Vagina (tissue), 2 donors: ENCODE measurements at places on chromosomes 13 and 19. TPM values are rescaled to one million over a fixed set of nuclear protein-coding genes. Genes with fewer than 3 reads are reported as not detected.

- DNase-seq: no peak
Measured at GRCh38 chr19:3114018-3114726, 20.0 kb downstream of the GNA11 start.

GRCh38 chr13:76764429-76764828 is 121.8 kb downstream of the KCTD12 start:
- no peak for DNase-seq

DNA sequence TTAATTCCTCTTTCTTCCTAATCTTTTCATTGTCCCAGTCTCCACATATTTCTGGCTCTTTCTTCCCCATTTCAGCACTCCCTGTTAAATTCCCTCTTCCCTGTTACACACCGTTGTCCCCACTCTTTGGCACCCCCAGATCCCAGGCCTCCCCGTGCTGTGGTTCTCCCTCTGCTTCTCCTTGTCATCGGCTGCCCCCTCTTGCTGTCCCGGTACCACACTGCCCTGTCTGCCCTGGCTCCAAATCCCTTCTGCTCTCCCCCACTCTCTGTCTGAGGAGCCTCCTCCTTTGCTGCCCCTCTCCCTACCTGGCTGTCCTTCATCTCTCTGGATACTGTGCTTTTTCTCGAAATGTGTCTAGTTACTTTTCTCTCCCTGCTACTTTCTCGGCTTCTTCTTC is 983 bp downstream of the ZNF415 start:
- DNase-seq: no peak

- no peak for DNase-seq
Measured at GRCh38 chr13:21501686-21502085, 42.6 kb upstream of the ZDHHC20 start.

DNA sequence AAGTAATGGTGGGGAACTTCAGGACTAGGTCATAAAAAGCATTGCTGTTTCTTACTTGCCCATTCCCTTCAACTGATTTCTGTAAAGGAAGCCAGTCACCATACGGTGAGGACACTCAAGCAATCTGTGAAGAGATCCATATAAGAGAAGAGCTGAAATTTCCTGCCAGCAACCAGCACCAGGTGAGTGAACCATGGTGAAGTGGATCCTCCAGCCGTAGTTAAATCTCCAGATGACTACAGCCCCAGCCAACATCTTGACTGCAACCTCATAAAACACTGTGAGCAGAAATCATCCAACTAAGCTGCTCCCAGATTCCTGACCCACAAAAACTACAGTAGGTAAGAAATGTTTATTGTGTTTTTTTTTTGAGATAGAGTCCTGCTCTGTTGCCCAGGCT is 3.8 kb upstream of the SLC6A16 start:
- DNase-seq: no peak

Gene TTC9B
- total RNA-seq: not detected

GRCh38 chr19:38862321-38863059 is 12.7 kb upstream of the HNRNPL start:
- DNase-seq: no peak

- DNase-seq: peak; percentile 84
Measured at GRCh38 chr19:40424637-40425449, 949 bp downstream of the SERTAD1 start.

- DNase-seq: no peak
Measured at GRCh38 chr19:2027361-2027760, 11.8 kb upstream of the BTBD2 start.

GRCh38 chr13:23547000-23547590 is 23.1 kb upstream of the TNFRSF19 start:
- DNase-seq: no peak

DNA sequence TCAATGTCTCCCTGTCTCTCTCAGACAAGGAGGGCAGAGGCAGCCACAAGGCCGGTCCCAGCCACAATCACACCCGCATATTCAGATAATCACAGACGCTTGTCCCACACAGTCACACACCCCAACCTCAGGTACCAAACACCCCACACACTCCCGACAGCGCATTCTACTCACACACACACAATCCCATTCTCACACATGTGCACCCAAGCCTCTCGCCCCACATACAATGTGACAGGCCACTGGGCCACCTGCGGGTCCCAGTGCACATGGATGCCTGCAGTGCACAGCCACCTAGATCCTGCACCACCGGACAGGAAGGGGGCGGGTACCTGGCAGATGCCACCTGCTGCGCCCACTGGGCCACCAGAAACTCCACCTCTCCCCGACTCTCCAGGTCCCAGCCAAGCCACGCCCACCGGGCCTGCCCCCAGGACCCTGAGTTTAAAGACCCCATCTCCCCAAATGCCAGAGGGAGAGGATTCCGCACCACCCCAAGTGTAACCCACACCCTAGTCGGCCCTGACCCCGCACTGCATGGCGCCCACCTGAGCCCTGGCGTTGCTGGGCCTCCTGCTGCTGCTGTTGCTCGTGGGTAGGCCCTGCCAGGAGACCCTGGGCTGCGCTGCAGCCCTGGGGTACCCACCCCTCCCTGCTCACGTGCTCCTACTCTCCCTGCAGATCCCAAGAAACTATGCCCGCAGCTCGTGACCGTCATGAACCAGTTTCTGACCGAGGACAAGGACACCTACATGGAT is 10.6 kb downstream of the SCGB2B2 start:
- DNase-seq: no peak

DNA sequence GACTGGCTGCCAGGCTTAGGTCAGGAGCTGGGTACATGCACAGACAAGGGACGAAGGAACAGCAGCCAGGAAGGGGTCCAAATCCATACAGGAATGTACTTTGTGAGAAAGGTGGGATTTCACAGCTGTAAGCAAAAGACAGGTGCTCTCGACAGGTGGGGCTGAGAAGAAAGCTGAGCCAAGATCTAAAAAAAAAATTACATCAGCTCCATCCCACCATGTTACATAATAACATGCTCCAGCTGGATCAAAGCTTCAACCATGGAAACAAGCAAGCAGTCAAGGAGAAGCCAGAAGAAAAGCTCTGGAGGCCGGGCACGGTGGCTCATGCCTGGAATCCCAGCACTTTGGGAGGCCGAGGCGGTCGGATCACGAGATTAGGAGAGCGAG is 8.0 kb downstream of the UBXN6 start:
- DNase-seq: no peak

- no peak for DNase-seq
Measured at GRCh38 chr19:7257148-7258040, 36.8 kb downstream of the INSR start.

GRCh38 chr19:46040952-46041500 is at the start of gene IGFL4:
Gene IGFL4 (minus strand): TSS chr19:46041002. CDS start chr19:46040962, 40 bp downstream.
- DNase-seq: no peak

DNA sequence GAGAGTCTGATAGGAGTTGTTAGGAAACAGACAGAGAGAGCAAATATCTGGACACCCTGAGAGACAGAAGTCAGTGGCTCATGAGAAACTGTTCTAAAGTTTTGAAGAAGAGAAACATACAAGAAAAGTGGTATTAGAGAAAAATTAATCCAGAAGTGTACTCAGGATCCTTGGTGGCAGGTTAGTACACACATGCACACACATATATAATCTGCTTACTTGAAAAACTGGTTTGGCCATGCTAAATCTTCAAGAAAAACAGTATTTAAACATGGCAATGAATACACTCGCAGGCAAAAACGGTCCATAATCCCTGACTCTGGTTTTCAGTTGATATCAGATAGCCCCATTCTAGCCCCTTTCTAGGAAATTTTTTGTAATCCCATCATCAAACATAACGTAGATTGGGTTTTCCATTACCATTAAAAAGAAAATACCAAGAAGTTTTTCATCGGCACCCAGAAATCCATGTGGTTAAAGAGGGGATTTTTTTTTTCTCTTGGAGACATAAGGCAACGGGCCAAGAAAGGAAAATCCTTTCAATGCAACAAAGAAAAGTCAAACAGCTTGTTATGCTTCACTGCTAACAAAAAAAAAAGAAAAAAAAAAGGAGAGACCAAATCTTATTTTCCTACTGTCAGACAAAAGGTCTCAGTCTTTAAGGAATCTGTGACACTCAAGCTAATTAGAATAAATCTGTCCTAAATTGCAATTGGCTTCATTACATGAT is 178.0 kb upstream of the MIR17HG start:
- no peak for DNase-seq

DNA sequence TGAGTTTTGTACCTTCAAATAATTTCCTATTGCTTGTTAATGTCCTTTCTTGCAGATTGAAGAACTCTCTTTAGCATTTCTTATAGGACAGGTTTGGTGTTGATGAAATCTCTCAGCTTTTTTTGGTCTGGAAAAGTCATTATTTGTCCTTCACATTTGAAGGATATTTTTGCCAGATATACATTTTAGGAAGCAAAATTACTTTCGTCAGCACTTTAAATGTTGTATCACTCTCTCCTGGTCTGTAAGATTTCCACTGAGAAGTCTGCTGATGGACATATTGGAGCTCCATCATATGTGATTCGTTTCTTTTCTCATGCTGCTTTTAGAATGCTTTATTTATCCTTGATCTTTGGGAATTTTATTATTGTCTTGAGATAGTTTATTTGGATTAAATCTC is 105.5 kb downstream of the TNFSF13B start:
- DNase-seq: no peak

Gene SIGLEC9
- total RNA-seq: 5.9 TPM

DNA sequence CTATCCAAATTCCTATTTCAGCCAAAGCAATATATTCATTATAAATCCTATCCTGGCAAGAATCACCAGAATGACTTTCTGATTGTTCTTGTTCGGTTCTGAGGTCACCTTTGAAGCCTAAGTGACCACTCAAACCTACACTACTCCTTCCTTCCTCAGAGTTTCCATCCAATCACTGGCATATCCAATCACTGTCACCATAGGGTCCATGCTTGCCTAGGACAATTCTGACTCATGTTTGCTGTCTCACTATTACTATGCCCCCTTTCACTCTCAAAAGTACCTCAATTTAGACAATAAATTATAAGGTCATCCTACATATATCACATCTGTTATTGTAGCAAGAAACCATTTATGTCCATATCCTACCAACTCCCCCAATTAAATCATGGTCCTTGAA is 58.9 kb downstream of the UBL3 start:
- DNase-seq: no peak

Gene ANGPTL4
- total RNA-seq: 92.8 TPM

Gene PALM3
- total RNA-seq: 0.98 TPM

DNA sequence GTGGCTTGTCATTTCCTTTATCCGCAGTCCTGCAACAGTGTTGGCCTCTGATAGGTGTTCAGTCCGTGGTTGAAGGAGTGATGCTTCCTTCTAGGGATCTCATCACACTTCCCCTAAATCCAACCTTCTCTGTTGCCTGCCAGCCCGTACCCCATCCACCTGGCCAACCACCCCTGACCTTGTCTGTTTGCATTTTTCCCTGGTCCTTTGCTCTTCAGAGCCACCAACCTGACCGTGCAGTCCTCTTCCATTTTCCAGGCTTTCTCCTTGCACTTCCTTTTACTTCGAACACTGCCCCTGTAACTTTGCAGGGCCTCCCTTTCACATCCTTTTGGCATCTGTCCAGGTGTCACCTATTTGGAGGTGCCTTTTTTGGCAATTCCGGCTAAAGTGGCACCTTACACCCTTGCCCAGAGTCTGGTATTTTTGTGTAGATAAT is 696 bp downstream of the ZNF460 start:
- DNase-seq: no peak

DNA sequence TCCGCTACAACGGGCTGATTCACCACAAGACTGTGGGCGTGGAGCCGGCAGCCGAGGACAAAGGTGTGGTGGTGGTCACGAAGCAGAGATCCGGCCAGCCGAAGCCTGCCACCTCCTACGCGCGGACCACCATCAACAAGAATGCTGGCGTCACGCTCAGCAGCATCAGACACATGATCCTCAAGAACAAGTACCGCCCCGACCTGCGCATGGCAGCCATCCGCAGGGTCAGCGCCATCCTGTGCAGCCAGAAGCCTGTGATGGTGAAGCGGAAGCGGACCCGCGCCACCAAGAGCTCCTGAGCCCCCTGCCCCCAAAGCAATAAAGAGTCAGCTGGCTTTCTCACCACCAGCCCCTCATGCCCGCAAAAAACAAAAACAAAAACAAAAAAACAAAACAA is 34.4 kb downstream of the ZNF44 start:
- DNase-seq: no peak

DNA sequence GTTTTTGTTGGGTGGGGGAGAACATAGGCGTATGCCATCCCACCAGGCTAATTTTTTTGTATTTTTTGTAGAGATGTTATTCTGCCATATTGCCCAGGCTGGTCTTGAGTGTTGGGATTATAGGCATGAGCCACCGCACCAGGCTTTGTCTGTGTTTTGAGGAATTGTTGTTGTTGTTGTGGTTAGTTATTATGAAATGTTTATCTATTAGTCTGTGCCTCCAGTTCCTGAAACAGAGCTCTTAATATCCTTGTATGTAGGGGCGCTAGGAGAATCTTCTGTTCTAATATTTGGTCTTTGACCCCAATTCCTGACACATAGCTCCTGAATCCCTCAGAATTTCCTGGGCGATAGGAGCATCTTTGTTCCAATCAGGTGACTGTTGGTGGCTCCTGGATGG is 5.6 kb upstream of the LATS2 start:
- no peak for DNase-seq

GRCh38 chr13:34805347-34805746 is 136.7 kb upstream of the NBEA start:
- no peak for DNase-seq

Gene ZNF723
- not detected for total RNA-seq

GRCh38 chr13:52187029-52187423 is 27.6 kb upstream of the NEK3 start:
- DNase-seq: no peak

- no peak for DNase-seq
Measured at GRCh38 chr13:77623806-77624205, 73.7 kb upstream of the SLAIN1 start.

DNA sequence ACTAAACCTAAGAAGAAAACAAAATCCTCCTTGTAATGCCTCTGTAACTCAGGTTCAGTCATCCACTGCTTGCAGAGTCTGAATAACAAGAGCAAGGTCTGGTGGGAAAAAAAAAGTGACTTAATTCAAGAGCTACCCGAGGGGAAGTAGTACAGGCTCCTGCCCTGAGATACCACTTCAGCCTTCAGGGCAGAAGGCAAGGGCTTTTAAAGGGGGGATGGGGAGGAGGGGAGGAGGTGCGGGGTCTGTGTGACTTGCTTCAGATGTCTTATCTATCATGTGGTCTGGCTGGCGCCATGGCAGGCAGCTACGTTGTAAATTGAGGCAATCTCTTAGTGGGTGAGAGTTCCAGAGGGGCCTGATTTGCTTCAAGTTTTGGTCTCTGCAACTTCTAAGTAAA is 66.7 kb downstream of the LRRC63 start:
- DNase-seq: no peak

- DNase-seq: no peak
Measured at GRCh38 chr13:34430294-34430693, 511.8 kb upstream of the NBEA start.

Gene GRIN2D
- total RNA-seq: not detected
